ENCODE measurements at places on chromosomes 4 and X.

GRCh38 chr4:89619206-89619962 lies 217.6 kb downstream of the SNCA start:
- DNase-seq = no peak

GRCh38 chr4:160318567-160319220 lies 1215.8 kb downstream of the RAPGEF2 start:
- no peak for DNase-seq

DNA sequence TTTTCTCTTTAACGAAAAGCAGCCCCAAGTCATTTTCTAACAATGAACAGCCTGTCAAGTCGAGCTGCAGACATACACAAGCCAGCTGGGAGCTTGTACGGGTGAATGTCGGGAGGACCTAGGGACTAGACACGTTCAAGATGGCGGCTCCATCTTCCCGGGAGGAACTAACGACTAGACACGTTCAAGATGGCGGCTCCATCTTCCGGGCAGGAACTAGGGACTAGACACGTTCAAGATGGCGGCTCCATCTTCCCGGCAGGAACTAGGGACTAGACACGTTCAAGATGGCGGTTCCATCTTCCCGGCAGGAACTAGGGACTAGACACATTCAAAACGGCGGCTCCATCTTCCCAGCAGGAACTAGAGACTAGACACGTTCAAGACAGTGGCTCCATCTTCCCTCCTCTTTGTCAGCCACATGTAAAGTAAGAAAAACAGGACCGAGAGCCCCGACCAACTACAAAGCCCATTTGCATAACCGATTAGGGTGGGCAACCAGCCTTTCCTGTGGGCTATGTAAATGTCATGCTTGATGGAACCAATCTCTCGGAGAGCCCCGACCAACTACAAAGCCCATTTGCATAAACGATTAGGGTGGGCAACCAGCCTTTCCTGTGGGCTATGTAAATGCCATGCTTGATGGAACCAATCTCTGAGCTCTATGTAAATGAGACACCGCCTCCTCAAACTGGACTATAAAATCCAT lies 175.5 kb downstream of the DHRSX start:
- peak; percentile 47 for DNase-seq

DNA sequence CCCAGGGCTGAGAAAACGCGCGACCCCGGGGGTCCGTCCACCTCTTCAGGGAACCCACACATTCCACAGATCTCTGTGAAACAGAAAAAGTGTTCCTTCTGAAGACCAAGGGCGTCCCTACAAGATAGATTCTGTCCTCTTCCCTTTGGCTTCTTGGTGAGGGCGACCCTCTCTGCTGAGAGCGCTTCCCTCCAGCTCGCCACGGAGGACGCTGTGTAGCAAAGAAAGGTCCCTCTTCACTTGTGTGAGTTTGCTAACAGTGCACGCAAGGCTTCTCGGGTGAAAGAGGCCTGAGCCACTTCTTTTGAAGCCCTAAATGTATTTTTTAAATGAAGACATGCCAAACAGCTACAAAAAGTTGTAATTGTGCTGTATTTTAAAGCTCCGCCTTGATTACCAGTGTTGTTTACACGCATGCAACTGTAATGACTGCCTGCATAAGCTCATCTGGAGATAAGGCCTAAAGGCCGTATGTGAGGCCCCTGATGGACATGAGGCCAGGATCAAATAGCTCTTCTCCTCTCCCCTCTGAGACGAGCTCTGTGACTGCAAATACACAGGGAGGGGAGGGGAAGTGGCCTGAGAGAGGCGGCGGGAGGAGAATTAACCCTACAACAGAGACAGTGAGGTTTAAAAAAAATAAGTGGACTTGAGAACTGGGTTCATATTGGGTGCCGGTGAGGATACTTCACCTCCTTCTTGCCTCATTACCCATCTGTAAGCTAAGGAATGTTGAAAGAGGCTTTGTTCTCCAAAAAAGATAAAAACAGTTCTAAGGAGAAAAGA lies 95.5 kb downstream of the SOWAHB start:
- no peak for DNase-seq

DNA sequence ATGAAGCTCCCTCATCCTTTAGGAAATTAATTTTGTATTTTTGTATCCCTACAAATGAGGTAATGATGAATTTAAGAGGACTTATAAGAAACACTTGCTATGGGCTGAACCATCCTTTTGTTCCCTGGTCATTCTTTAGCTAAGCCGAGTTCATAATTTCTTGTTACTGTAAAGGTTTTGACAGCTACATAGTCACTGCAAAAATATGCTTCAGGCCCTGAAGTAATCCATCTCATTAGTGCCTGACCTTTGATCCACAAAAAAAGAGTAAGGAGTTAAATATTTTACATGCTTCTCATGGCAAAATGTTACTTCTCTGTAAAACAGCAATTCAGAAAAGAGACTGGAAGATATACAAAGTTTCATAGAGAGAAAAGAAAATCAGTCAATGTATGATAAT lies 290.6 kb upstream of the SLIT2 start:
- DNase-seq = peak; percentile 41

GRCh38 chr4:88212253-88212561 lies 53.8 kb upstream of the ABCG2 start:
- DNase-seq = no peak

All from AG09319 (cell line).